ENCODE measurements at places on chromosomes 12 and 14.

DNA sequence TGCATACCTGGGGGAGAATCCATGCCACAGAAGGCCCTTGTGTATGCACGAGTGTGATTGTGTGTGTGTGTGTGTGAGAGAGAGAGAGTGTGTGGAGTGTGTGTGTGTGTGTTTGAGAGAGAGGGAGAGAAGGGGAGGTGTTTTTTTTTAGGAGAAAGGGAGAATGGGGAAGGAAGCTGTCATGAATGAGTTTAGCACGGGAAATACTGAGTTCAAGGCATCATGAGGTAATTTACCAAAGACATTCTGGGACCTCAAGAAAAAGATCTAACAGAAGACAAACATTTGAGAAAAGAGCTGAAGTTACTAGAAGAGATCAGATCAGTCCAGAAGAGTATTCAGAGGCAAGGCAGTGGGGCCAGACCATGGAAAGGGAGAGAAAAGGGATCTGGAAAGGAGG lies 157.1 kb downstream of the TTC7B start:
- no peak overlapping the region for H3K4me3 ChIP-seq
- H3K4me1 ChIP-seq: peaks cover 12% of the 10 kb centered on the region
- no peak for DNase-seq
- no peak overlapping the region for H3K27ac ChIP-seq
- H3K36me3 ChIP-seq: peaks cover 3% of the 10 kb centered on the region

- no peak overlapping the region for H3K4me3 ChIP-seq
- H3K27ac ChIP-seq: peak overlapping the region; percentile 49
- H3K27me3 ChIP-seq: no peaks in the 10 kb centered on the region
- DNase-seq: peak; percentile 64
These were observed 83.1 kb downstream of the ANO6 start for GRCh38 chr12:45298721-45299692.

- H3K36me3 ChIP-seq: peaks cover 84% of the 10 kb centered on the region
- H3K4me3 ChIP-seq: no peak overlapping the region
- DNase-seq: peak; percentile 96
- peak overlapping the region; percentile 4 for H3K27ac ChIP-seq
- peaks cover 16% of the 10 kb centered on the region for H3K4me1 ChIP-seq
- no peaks in the 10 kb centered on the region for H3K27me3 ChIP-seq
These were observed 91.5 kb upstream of the ZFP36L1 start for GRCh38 chr14:68884031-68885030.

- no peaks in the 10 kb centered on the region for H3K4me1 ChIP-seq
- DNase-seq: no peak
- no peaks in the 10 kb centered on the region for H3K36me3 ChIP-seq
- H3K27ac ChIP-seq: no peak overlapping the region
- H3K4me3 ChIP-seq: no peak overlapping the region
- no peaks in the 10 kb centered on the region for H3K27me3 ChIP-seq
These were observed 135.2 kb upstream of the SLC38A2 start for GRCh38 chr12:46507766-46508165.

DNA sequence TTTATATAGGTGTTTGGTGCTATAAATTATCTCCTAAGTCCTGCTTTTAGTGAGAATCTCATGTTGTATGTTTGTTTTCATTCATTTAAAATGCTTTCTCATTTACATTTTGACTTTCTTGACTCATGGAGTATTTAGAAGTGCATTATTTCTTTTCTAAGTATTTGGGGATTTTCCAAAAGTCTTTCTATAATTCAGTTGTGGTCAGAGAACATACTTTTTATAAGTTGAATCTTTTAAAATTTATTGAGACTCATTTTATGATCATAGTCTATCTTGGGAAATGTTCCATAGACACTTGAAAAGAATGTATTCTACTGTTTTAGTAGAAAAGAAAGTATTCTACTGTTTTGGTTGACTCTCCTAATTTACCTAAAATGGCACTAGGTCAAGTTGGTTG lies 168.2 kb downstream of the AKAP6 start:
- no peaks in the 10 kb centered on the region for H3K27me3 ChIP-seq
- H3K4me3 ChIP-seq: no peak overlapping the region
- H3K36me3 ChIP-seq: no peaks in the 10 kb centered on the region
- H3K27ac ChIP-seq: no peak overlapping the region
- DNase-seq: no peak
